SW 1271 (cell line): ENCODE measurements at places on chromosomes 16 and 17.

- DNase-seq: no peak
Measured at GRCh38 chr17:80899402-80900268, 92.0 kb upstream of the CHMP6 start.

DNA sequence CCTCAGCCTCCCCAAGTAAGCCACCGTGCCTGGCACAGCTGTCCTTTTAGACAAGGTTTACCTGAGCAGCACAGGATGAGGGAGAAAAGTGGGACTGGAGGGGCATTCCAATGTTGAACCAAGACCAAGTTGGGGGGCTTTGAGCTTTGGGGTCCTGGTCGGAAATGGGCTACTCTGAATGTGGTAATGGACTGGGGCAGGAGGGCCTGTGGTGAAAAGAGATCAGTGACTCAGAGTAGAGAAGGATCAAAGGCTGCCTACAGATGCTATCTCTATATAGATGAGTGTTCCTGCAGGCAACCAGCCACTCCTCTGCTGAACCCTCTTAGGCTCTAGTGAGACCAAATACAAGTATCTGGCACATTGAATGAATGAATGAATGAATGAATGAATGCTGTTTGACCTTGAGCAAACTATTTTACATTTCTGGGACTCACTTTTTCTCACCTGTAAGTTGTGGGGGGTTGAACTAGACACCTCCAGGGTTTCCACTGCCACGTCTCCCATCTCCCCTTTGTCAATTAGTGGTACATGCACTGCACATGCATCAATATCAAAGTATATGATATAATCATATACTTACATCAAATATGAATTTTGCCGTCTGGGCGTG lies 26.3 kb upstream of the ETV4 start:
- no peak for DNase-seq

DNA sequence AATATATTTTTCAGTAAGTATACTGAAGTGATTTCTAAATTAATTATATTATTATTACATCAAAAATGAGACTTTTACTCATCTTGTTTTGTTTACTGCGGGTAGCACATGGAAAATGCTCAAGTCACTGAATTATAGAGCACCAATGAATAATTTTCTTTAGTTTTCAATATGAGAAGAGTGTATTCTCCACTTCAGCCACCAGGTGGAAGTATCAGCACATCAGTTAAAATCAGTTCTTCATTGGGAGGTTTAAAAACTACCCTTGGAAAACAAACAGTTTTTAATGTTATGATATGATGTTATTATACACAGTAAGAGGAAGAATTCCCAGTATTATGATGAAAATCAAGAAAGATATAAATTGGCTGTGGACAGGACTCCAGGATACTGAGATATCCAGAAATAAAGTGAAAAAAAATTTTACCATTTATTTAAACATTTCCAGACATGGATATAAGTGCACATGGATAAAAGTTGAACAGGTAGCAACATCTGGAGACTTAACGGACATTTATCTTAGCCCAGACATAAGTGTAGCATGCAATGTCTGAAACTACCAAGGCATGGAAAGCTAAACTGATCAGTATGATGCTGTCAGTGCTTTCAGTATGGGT lies 467.3 kb downstream of the KCNJ2 start:
- peak; percentile 44 for DNase-seq

DNA sequence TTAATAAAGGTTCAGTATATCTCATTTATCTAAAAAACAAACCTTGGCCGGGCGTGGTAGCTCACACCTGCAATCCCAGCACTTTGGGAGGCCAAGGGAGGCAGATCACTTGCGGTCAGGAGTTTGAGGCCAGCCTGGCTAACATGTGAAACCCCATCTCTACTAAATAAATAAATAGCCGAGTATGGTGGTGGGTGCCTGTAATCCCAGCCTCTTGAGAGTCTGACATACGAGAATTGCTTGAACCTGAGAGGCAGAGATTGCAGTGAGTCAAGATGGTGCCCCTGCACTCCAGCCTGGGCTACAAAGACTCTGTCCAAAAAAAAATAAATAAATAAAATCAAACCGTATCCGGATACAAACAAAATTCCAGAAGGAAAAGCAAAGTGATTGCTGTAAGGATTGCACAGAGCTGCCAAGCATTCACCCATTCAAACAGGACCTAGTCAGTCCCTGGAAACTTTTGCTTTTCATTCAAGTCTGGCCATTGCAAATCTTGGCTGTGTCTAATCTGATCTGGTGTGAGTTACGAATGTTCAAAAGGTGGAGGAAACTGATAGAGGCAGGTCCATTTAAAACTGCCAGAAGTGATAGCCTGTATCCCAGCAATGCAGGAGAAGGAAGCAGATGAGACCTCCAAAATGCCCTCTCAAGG lies 102.5 kb upstream of the CLEC3A start:
- no peak for DNase-seq

- no peak for DNase-seq
Measured at GRCh38 chr16:74372369-74372768, 3.7 kb upstream of the NPIPB15 start.

- no peak for DNase-seq
Measured at GRCh38 chr17:16980813-16981731, 9.2 kb upstream of the TNFRSF13B start.

GRCh38 chr17:19363460-19364035 lies 1.0 kb upstream of the B9D1 start:
- no peak for DNase-seq

DNA sequence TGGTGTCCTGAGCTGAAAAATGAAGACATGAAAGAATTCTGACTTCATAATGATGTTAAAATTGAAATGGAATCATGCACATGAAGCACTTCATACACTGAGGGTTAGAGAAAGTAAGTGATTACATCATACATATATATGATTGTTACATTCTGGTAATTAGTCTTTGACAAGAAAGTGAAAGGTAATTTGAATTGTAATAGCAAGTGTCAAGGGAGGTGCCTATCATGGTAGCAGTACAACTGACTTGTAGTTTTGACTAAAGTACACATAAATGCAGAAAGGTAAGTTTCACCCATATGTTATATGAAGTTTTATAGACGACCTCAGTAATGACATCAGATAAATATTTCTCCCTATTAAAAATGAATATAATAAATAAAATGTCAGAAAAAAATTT lies 1325.0 kb upstream of the GOT2 start:
- DNase-seq: no peak

DNA sequence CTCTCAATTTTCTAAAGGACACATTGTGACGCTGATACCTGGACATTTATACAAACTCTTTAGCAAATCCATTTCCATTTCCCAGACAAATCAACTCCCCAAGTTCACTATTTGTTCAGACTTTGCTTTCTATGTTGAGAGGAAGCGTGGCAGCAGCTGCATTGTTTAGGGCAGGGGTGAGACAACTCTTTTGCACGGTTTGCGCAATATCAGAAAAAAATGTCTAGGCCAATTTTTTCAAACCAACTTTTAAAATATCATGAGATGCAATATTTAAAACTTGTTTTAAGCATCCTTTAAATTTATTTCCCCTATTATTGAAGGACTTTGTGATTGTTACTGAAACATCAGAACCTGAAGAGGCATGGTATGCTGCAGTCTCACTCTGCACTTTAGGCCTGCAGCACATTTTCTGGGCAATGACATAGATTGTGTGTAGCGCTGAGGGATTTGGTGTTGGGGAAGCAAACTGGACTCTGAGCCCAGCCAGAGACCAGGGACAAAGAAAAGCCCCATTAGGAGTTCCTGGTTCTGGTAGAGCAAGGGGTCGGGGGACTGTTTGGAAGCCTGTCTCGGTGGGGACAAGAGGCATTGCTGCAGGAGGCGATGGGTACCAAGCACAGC lies 6.4 kb upstream of the CCDC182 start:
- DNase-seq: no peak

GRCh38 chr17:71224824-71225575 lies 895.8 kb upstream of the SOX9 start:
- no peak for DNase-seq

- no peak for DNase-seq
Measured at GRCh38 chr17:80262291-80262690, 1.6 kb downstream of the RNF213 start.

- DNase-seq: no peak
Measured at GRCh38 chr16:11315510-11315909, 29.7 kb upstream of the RMI2 start.

DNA sequence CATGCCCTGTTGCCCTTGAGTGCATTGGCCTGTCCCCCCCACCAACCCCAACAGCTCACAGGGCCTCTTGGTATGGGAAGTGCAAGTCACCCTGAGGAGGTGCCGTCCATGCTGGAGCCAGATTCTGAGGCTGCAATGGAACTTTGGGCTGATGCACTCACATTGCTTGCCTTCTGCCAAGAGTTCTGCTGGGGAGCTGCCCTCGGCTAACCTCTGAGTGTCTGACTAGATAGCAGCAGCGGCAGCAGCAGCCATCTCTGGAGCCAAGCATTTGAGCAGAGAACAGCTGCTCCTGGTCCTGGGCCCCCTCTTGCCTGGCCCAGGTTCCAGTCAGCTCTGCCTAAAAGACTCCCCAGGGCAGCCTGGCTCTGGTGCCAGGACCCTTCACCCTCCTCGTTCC lies 61.5 kb downstream of the GNAO1 start:
- DNase-seq: no peak

- no peak for DNase-seq
Measured at GRCh38 chr17:40558300-40558889, 6.9 kb downstream of the CCR7 start.

- DNase-seq: no peak
Measured at GRCh38 chr17:46123607-46124006, 69.6 kb downstream of the KANSL1 start.

DNA sequence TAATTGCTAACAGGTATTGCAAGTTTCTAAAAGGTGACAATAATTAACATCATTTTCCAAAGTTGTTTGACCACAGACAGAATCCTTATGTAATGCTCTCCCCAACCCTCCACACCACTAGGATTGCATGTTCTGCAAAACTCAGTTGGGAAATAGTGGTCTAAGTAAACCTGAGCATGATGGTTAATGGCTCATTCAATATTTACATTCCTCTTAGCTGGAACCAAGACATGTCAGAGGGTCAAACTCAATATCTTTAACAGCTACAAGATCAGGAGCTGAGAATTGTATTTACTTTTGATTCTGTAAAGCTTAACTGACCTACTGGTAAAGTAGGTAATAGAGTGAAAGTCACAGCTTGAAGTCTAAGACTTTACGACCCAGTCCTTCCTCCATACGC lies 10.2 kb downstream of the MFSD6L start:
- DNase-seq: no peak

GRCh38 chr17:50181144-50181543 lies 15.3 kb downstream of the SGCA start:
- no peak for DNase-seq

DNA sequence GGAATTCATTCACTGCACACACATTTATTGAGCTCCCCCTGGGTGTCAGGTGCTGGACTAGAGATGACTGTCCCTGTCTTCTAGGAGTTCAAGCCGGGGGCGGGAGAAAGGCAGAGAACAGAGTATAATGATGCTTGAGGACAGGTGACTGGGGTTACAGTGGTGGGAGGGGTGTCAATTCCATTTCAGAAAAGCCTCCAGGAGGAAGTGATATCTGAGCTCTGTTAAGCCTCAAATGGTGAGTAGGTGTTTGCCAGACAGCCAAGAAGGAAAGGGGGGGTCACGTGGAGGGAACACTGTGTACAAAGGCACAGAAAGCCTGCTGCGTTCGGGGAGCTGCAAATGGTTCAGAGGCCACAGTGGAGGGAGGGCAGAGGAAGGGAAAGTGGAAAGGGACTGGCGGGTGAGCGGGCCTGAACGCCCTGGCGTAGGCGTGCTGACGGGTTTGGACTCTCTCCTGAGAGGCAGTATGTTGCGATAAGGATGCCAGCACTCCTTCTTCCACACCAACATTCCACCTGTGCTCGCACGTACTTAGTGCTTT lies 9.7 kb upstream of the NXPH3 start:
- DNase-seq: no peak

DNA sequence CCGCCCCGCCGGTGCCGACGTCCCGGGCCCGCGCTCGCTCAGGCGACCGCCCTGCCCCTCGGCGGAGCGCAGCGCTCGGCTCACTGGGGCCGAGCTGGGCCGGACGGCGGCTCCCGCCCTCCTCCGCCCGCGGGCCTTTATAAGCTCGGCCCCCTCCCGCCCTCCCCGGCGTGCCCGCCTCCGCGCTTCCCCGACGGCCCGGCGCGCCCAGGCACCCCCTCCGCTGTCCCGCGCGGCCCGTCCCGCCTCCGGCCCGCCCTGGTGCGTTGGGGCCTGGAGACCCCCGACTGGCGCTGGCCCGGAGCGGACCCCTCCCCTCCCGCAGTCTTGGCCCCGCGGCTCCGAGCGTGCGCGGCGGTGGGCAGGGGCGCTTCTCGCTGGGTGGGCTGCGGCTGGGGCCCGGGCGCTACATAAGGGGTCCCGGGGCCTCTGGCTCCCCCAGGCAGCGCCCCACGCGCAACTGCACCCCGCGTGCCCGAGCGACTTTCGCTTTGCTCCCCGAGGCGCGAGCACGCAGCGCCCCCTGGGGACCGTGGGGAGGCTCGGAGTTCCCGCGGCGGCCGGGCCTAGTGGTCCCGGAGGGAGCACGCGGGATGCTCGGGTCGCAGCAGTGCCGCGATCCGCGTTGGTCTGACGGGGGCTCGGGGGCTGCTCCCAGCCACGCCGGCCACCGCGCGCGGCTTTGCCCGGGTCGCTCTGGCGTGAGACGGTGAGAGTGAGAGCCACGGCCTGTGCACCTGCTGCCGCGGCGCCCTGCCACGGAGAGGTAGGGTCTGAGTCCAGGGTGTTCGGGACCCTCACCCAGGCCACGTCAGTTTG lies at the start of gene PIEZO1:
PIEZO1 (minus strand) TSS at position 115 of the 819 bp plus-strand sequence. CDS start 256 bp downstream, outside the sequence.
- DNase-seq: peak; percentile 32

DNA sequence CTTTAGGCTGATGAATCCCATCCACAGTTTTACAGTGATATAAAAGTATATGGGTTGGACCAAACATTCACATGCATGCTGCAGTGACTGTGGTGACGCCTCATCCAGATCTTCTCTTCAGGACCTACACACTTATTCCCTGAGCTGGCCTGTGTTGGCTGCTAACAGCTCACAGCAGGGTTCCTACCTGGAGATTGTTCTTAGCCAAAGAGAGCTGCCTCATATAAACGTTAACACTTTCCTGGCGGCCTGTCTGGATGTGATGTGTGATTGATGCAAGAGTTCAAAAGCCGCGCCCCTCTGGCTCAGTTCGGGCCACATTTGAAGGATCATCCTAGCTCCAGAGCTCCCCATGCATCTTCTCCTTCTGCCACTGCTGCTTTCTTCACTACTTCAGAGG lies 93.0 kb upstream of the NETO2 start:
- no peak for DNase-seq
